ENCODE measurements at places on chromosomes 7 and 10. TPM values are rescaled to one million over a fixed set of nuclear protein-coding genes. Genes with fewer than 3 reads are reported as not detected.

Gene PTF1A
- polyA plus RNA-seq, result not detected

GRCh38 chr7:158353606-158354570 is 233.7 kb downstream of the PTPRN2 start:
- DNase-seq, result no peak

- no peak for DNase-seq
These were observed 45.2 kb downstream of the PARP12 start for GRCh38 chr7:140017543-140017942.

DNA sequence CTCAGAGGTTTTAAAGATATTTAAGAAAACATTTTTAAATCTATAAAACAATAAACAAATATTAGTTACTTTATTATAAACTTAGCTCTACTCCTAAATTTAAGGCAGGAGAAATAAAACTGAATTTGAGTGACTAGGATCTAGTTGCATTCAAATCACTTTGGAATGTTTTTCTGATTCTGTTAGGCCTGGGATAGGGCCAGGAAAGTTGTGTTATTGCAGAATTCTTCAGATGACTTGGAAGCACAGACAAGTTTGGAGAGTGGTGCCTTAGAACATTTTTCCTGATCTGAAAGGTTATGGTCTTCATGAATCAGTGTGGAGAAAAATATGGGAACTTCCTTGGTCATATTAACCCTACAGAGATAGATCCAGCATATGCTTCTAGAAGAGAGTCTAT is 15.6 kb upstream of the SLC25A13 start:
- DNase-seq, result no peak

GRCh38 chr7:134315679-134316538 is 821 bp downstream of the SLC35B4 start:
- DNase-seq, result peak; percentile 30

- no peak for DNase-seq
These were observed 24.8 kb downstream of the CDCA7L start for GRCh38 chr7:21920936-21921335.

DNA sequence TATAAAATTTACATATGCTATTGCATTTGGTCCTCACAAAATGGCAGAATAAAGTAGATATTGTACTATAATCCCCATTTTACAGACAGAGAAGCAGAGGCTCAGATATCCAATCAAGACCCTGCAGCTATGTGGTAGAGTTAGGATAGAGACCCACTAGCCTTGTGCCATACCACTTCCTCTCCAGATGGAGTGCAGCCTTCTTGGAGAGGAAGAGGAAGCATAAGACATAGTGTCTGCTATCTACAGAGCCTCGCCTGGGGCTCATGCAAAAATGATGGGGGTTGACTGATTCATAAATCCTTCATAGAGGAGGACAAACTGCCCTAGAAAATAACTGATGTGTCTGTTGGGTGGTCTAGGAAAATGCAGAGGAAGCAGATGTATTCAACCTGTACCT is 447.3 kb downstream of the KCNMA1 start:
- DNase-seq, result no peak

DNA sequence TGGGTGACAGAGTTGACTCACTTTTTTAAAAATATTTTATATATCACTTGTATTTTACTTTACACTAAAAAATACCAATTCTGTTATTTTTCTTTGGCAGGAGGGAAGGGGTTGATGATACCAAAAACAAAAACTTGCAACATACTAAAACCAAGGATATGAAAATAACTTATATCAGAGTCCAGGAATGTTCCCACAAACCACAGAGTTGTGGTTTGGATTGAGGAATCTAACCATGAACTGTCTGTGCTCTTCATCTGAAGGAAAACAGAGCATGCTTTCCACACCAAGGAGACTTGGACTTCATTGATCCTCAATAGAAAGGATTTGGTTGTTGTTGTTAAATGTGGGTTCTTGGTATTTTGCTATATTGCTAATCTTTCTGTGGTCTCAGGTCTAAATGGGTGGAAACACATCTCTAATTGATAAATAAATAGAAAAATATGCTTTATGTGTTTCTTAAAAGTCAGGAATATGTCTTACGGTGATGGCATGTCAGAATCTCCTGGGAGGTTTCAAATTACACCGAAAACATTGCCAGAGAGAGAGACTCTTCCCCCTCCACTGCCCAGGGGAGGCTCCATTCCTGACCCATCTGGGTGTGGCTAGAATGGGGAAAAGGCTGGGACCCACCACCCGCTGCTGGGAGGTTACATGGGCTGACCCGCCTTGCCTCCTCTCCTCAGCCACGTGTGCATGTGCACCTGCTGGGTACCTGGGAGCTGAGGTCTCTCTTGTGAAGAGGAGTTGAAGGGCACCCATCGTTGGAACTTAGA is 46.9 kb upstream of the STK17A start:
- DNase-seq, result no peak

- no peak for DNase-seq
These were observed 194.4 kb downstream of the PLXNA4 start for GRCh38 chr7:132381742-132382472.

DNA sequence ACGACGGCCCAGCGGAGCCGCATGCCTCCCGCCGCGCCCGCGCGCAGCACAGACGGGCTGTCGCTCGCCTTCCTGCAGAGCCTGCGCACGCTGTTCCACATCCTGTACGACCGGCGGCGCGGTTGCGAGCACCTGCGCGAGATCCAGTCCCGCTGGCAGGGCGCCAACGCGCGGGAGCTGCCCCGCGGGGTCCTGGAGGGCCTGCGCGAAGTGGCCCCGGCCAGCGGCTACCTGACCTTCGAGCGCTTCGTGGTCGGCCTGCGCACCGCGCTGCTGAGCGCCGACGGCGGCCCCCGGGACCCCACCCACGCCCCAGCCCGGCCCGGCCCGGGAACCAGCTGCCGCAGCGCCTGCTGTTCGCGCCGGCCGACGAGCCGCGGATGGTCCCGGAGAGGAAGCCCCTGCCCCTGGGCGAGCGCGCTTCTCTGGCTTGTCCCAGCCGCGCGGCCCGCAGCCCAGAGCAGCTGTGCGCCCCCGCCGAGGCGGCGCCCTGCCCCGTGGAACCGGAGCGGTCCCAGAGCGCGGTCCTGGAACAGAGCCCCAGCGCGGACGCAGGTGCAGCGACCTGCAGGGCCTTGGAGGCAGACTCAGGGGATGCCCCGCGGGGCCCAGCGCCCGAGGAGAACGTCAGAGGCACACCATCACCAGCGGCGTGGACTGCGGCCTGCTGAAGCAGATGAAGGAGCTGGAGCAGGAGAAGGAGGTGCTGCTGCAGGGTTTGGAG is 25.3 kb upstream of the ZNF716 start:
- no peak for DNase-seq

DNA sequence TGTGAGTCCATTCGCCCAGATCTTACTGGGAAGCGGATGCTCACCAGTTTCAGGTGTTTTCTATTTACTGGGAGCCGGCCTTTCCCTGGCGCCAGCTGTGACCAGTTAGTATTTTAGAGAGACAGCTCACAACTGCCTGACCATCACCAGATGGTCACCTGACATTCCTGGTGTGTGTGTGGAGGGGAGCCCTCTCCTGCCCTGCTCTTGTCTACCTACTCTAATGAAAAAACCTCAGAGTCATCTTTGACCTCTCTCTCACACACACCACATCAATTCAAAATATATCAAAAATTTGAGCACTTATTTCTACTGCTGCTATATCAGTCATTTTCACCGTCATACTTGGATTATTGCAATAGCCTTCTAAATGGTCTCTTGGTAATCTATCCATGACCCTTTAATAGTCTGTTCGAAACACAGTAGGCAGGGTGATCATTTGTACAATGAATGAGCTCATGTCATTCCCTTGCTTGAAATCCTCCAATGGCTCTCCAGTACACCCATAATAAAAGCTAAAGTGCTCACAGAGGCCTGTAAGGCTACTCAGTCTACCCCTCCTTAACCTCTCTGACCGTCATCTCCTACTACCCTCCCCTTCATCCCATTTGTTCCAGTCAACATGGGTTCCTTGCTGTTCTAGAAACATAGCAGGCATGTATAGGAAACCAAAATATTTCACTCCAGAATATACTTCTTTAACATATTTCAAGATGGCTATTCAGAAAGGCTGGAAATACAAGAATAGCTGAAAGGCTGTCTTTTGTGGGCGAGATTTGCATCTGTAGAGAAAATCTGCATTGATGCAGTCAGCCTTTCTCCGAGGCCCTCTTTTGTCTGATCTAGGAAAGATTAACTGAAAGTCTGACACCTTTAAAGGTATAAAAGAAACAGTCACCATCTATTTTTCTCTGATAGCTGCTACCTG is 17.5 kb upstream of the NT5C3A start:
- DNase-seq, result no peak

GRCh38 chr10:90111671-90112070 is 410.3 kb downstream of the KIF20B start:
- no peak for DNase-seq

GRCh38 chr10:6918305-6918704 is 338.2 kb upstream of the PRKCQ start:
- no peak for DNase-seq

GRCh38 chr10:100688201-100688600 is 57.2 kb upstream of the PAX2 start:
- no peak for DNase-seq

DNA sequence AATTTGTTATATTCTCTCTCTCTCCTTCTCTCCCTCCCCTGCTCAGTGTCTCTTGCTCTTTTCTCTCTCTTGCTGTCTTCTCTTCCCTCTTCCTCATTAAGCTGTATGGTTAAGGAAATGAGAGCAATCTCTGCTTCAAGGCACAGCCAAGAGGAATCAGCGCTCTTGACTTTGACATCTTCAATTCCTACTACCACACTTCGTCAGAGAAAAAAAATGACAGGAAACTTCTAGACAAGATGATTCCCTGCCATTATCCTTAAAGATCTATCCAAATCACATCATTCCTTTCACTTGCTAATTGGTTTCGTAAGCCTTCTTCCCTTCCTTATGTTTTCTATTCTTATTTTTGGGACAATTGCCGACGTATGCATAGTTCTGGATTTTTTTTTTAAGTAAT is 425.0 kb downstream of the KCNMA1 start:
- peak; percentile 47 for DNase-seq

GRCh38 chr10:116961406-116962251 is 43.4 kb downstream of the SHTN1 start:
- DNase-seq, result peak; percentile 48

DNA sequence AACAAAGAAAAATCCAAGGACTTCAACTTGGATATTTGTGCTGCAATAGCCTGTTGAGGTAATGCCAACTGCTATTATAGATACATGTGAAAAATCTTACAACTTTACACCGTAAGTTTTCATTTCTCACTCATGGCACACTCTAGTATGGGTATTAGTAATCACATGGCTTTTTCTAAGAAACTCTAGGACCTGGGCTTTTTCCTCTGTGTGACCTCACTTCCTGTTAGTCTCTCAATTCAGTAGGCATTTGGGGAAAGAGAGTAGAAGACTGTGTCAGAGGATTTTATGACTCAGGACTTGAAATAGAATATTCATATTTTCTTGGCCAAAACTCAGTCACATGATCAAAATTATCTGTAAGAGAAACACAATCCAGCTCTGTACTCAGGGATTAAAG is 1049.9 kb downstream of the REEP3 start:
- no peak for DNase-seq

Data from right lung (tissue), 10 donors.